ENCODE measurements at places on chromosomes 11 and 22.

DNA sequence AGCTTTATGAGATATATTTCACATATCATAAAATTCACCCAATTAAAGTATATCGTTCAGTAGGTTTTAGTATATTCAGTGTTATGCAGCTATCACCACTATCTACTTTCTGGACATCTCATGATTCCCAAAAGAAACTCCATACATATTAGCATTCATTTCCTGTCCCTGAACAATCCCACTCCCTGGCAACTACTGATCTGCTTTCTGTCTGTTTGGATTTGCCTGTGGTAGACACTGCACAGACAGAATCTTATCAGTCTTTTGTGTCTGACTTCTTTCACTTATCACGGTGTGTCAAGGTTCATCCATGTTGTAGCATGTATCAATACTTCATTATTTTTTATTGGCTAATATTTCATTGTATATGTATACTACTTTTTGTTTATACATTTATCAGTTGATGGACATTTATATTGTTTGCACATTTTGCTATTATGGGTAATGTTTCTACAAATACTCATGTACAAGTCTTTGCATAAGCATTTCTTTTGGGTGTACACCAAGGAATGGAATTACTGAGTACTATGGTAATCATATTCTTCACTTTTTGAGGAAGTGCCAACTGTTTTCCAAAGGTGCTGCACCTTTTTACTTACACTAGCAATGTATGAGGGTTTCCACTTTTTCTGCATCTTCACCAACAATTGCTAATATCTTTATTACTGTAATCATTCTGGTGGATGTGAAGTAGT lies 373.9 kb downstream of the AASDHPPT start:
- DNase-seq = no peak

DNA sequence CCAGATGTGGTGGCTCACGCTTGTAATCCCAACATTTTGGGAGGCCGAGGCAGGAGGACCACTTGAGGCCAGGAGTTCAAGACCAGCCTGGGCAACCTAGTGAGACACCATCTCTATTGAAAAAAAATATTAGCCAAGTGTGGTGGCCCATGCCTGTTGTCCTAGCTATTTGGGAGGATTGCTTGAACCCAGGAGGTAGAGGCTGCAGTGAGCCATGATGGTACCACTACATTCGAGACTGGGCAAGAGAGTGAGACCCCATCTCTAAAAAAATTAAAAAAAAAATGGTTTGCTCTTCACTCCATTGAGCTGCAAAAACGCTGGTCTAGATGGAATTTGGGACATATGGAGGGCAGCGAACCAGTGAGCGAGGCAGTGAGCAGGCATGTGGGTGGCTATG lies 21.6 kb upstream of the SOX10 start:
- DNase-seq = no peak

GRCh38 chr11:11366793-11367192 lies 13.7 kb upstream of the CSNK2A3 start:
- no peak for DNase-seq

GRCh38 chr11:73193251-73194033 lies 24.6 kb upstream of the P2RY2 start:
- DNase-seq = peak; percentile 30

GRCh38 chr11:82967381-82967780 lies 65.8 kb downstream of the DDIAS start:
- no peak for DNase-seq

- DNase-seq = no peak
Observed at GRCh38 chr11:45475173-45475572, 189.0 kb upstream of the SYT13 start.

GRCh38 chr11:79481795-79482194 lies 41.0 kb upstream of the TENM4 start:
- no peak for DNase-seq

- DNase-seq = peak; percentile 47
Observed at GRCh38 chr22:44396727-44397722, 84.3 kb upstream of the SHISAL1 start.

DNA sequence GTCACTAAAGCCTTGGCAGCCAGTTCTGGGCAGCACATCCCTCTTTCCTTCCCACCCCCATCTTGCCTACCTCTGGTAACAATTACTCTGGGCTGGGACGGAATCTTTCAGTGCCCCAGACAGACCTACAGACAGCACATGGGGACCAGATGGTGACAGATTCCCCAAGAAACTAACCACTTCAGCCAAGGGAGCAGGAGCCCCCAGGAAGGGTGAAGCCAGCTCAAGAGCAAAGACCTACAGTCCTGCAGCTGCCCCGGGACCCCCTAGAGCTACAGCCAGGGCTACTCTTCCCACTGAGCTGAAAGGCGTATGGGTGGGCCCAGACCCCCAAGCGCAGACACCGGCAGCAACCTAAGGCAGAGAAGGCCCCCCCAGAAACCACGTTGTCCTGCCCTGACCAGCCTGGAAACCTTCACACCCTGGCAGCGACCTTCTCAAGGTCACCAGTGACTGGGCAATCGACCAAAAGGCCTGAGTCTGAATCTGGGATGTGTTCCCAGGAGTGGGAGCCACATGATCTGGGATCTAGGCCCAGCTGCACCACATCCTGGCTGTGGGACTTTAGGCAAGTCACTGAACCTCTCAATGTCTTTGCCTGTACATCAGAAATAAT lies 65.8 kb downstream of the LRRC32 start:
- no peak for DNase-seq

- DNase-seq = no peak
Observed at GRCh38 chr11:10401256-10401655, 53.8 kb upstream of the AMPD3 start.

DNA sequence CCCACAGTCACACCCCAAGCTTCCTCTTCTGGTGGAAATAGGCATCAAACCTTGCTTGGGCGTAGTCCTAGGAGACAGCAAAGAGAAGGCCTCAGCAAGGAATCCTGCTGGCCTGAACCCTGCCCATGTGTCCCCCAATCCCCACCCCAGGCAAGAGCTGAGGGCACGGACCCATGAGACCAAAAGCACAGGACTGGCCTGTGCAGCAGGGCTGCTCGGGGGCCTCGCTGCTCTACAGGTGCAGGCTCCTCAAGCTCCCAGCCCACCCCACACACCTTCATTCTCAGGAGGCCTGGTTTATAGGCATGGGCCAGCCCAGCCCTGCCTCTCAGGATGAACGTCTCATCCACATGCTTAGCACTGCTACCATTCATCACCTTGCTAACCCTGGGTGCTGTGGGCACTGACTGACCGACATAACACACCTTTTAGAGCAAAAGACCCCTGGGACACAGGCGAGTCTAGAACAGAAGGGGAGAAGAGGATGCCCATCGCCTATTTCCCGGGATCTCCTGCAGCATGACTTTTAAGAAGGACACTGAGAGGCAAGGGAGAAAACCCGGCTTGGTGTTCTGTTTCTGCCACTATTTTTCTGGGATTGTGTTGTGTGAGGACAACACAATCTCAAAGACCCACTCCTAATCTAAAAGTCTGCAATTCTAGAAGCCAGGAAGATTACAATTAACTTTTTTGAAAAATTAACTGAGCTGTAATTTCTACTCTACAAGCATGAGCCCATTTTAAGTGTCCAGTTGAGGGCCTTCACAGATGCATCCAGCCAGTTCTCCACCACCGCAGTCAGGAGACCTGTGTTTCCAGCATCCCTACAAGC lies 15.4 kb downstream of the TCIRG1 start:
- peak; percentile 53 for DNase-seq

All from activated effector memory CD4-positive, alpha-beta T cell treated with anti-CD3 and anti-CD28 coated beads, Interleukin-2, amount 50 U/mL, for 16 hours (primary cell).